NCI-H2081 treated with DMSO at 0.1 percent for 48 hours (cell line): ENCODE measurements at places on chromosomes 1 and 21.

GRCh38 chr21:29261555-29262540, 36.9 kb upstream of the BACH1 start:
- no peak for DNase-seq

DNA sequence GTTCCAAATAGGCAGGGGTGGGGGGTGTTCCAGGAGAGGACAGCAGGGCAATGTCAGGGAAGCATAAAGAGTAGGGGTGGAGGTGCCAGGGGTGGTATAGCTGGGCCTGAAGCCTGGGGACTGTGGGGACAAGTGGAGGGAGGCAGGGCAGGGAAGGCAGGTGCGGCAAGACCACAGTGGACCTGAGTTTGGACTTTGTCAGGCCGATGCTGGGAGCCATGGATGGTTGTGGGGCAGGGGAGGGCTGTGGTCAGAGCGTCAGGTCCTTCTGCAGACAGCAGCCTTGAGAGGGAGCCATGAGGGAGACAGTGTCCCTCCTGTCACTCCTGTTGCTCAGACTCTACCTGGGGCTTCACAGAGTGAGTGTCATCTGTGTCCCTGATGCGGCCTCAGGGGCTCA, 320.3 kb downstream of the PTPRU start:
- no peak for DNase-seq

GRCh38 chr21:45994086-45994661, 12.6 kb downstream of the COL6A1 start:
- no peak for DNase-seq

DNA sequence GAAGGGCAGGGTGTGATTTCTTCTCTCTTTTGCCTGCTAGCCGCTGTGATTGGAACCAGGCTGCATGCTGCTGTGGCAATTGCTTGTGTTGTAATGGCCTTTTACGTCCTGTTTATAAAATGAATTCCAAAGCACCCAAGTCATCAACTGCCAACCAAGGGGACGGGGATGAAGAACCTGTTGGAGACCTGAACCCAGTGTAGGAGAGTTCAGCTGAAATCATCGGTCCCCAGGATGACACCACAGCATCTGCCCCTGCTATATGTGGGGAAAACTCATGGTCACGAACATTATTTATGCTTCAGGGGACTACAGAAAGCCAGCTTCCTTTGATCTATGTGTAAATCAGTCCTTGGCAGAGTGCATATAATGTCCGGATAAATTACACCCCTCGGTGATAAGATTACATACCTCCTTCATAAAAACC, 3.8 kb downstream of the TMEM167B start:
- no peak for DNase-seq

GRCh38 chr1:39637361-39637760, 2.1 kb downstream of the HEYL start:
- DNase-seq: no peak

DNA sequence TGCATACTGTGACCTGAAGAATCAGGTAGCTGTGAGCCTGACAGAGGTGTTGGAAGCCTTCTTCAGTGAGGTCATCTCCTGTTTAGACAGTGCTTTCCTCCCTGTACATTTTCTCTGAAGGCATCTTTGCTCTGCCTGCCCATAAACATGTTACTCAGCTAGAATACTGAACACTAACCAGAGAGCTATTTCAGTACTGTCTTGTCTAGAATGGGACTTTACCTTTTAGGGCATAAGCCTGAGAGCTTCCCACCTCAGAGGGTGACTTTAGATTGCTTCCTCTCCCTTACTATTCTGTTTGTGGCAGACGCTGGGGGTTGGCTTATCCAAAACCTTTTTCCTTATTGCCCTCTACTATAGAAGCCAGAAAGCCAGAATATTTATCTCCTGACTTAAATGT, 23.3 kb upstream of the ZNF326 start:
- no peak for DNase-seq

DNA sequence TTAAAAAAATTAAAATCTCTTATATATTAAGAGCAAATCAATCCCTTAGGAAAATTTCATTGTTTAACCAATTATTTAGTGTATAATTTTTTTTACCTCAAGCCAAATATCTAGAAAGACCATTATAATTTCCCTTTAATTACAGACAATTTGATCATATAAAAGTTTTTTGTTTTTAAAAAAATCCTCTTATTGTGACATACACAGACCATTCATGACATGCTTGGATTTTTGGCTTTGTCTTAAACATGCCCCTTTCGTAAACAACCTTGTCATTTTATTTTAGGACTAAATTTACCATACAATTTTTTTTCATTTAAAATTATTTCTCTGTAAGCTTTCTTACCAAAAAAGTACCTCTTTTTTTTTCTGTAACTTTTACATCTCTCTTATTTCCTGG, 14.2 kb upstream of the CYP4B1 start:
- DNase-seq: no peak

GRCh38 chr21:21045518-21045917, 47.3 kb downstream of the NCAM2 start:
- DNase-seq: no peak

DNA sequence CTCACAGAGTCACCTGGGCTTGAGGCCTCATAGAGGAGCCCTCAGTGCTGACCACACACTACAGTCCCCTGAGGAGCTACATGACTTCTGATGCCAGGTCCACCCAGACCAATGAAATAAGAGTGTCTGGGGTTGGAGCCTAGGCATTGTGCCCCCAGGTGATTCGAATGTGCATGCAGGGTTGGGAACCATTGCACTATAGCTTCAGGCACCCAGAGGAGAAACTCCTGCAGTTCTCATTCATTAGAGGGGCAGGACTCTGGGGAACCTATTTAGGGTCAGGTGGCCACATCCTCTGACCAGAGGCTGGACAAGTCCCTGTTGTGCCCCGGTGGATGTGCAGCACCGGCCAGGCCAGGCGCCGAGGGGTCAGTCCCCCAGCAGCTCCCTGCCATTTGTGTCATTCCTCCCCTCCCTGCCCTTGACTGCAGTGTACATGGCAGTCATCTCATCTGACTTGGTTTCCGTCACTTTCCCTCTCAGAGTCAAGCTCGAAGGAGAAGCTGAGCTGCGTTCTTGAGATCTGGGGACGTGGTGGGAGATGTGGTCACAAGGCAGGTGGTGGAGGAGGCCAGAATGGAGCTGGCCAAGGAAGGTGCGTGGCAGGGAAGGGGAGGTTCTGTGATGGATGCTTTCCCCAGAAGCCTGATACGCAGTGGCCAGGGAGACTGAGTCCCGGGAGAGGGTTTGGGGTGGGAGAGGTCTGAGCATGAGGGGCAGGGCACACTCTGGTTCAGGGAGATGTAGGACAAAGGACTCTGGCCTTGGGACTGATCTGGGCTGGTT, 6.4 kb downstream of the CLDN19 start:
- DNase-seq: no peak

GRCh38 chr21:38997051-38997842, 186.0 kb downstream of the PSMG1 start:
- DNase-seq: no peak

- DNase-seq: no peak
These were observed 44.1 kb upstream of the SLC25A33 start for GRCh38 chr1:9494936-9495758.

DNA sequence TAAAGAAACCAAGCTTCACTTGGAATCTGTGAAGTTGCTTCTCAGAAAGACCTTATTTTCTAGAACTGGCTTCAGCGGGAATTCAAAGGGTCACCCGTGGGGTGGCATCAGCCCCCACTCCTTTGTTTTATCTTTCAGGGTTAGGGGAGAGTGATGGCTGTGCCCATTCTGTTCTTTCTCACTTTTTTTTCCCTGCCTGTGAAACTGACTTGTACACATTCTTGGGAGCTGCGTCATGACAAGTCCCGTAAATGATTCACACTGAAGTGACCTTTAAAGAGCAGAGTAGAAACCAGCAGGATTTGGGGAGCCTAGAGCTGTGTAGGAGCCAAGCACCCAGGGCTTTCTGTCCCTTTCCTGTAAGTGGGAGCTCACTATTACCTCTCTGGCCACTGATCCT, 43.8 kb downstream of the SLC44A3 start:
- DNase-seq: no peak

DNA sequence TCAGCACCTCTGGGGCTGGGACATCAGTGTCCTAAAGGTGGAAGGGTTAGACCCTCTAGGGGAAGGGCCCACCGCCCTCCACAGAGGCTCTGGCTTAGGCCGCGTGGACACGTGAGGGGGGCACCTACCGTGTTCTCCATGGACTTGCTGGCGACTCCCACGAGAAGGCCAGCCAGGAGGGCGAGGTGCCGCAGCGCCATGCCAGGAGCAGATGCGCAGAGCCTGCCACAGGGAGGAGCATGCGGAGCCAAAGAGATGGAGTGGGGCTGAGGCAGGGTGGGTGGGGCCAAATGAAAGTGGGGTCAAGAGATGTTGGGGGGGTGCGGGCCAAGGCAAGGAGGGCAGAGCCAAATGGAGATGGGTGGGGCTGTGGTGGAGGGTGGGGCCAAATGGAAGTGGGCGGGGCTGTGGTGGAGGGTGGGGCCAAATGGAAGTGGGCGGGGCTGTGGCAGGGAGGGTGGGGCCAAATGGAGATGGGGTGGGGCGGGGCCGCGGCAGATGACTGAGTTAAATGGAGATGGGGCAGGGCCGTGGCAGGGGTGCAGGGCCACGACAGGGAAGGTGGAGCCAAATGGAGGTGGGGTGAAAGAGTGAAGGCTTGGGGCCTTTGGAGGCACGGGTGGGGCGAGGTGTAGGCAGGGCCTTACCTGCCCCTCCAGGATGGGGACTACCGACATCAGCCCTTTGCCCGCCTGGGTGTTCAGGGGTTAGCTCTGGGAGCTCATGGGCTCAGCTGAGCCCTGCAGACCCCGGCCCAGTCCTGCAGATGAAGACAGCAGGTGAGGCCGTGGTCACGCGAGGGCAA, 17.4 kb upstream of the RNF223 start:
- DNase-seq: no peak

DNA sequence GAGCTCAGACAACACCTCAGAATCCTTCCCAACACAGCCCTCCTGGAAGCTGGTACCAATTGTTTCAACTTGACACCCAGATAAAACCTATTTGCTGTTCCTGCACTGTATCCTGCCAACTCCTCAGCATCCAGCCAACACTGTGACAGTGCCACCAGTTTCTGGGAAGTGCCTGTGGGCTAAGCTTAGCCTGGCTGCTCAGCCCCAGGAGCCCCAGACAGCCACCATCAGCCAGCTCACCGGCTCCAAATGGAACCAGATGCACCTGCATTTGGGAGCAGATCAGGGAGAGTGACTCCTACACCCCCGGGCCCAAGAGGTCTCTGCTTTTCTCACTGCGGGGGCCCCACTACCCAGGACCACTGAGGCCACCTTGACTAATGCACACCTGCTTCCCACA, 24.9 kb downstream of the KCNN3 start:
- no peak for DNase-seq

GRCh38 chr1:107264007-107264406, 123.2 kb downstream of the NTNG1 start:
- DNase-seq: no peak

DNA sequence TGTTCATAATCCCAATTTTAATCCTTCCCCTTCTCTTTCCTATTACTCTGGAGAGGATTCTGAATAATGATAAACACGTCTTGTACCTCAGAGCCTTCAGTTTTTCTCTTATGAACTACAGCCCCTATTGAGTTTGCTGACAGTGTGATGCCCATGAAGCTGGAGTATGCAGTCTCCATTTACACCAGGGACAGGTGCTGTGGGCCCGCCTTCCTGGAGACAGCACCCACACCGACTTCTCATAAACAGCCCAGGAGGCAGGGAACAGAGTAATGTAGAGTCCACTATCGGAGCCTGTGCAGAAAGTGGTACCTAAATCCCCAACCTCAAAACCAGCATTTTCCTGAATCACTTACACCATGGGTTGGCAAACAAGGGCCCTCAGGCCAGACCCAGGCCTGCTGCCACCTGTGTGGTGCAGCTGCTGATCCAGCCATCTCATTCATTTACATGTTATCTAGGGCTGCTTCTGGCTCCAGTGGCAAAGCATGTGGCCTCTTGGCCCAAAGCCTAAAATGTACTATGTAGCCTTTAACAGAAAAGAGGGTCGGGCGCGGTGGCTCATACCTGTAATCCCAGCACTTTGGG, 95.1 kb upstream of the KRTAP19-8 start:
- DNase-seq: no peak

DNA sequence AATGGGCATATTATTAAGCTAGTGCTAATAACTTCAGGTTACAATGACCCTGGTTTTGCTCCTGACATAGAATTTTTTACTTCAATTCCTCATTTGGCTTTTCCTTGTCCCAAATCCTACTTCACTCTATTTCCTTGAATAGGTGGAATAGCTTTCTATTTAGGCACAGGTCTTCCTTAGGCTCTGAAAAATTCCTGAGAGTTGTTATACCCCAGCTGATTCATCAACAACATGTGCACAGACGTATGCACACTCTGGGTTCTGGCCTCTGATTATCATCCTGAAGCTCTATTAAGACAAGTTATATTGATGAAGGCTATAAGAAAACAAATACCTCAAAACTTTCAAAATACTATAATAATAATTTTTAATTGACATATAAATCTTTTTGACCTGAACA, 172.4 kb downstream of the NTMT2 start:
- no peak for DNase-seq

GRCh38 chr1:68049941-68050878, at the start of gene DIRAS3:
Gene DIRAS3, minus strand, starts transcription at chr1:68050627. Its CDS starts 3,330 bp downstream, at chr1:68047297.
- no peak for DNase-seq

DNA sequence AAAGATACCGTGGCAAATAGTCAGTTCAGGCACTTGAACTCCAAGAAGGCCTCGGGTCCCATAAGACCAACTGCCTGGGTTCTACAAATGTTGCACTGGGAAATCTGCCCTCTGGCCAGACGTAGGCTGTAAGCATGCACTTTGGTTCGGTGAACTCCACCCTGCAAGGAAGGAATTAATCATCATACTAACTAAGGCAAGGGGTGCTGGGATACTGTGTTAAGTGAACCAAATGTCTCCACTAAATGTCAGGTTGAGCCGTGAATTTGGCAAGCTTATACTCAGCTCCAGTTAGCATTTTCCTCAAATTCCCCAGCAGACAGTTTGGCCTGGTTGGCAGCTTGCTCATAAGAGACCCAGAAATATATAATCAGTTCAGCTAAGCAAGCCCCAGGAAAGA, 385.9 kb downstream of the GPATCH2 start:
- DNase-seq: no peak

GRCh38 chr1:55876276-55877060, 661.3 kb upstream of the USP24 start:
- DNase-seq: no peak

DNA sequence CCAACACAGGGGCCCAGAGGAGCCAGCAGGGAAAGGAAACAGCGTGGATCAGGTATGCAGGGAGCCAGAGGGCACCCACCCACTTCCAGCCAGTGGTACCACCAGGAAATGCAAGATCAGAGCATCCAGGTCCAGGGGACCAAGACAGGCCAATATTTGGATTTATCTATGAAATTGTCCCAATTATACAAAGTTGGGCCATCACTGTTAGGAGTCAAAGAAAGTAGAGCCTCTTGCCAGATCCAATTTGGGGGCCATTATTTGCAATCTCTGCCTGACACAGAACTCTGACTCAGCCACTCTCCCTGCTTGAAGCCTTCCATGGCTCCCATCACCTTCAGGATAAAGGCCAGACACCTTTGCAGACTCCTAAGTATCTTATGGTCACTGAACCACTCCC, 21.1 kb upstream of the TAS1R2 start:
- no peak for DNase-seq

GRCh38 chr1:107141491-107142126, 770 bp downstream of the NTNG1 start:
- no peak for DNase-seq

GRCh38 chr1:193325771-193326170, 139.4 kb upstream of the B3GALT2 start:
- no peak for DNase-seq
